ENCODE measurements at places on chromosomes 5 and 9.

- peak; percentile 24 for DNase-seq
Measured at GRCh38 chr9:10062629-10063395, 550.0 kb downstream of the PTPRD start.

DNA sequence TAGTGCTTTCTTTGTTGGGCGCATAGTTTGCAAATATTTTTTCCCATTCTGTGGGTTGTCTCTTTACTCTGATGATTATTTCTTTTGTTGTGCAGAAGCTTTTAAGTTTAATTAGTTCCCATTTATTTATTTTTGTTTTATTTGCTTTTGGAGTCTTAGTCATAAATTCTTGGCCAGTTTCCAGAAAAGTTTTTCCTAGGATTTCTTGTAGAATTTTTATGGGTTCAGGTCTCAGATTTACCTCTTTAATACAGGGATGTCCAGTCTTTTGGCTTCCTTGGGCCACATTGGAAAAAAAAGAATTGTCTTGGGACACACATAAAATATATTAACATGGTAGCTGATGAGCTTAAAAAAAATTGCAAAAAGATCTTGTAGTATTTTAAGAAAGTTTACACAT is 122.0 kb downstream of the WDR70 start:
- DNase-seq, result peak; percentile 12

DNA sequence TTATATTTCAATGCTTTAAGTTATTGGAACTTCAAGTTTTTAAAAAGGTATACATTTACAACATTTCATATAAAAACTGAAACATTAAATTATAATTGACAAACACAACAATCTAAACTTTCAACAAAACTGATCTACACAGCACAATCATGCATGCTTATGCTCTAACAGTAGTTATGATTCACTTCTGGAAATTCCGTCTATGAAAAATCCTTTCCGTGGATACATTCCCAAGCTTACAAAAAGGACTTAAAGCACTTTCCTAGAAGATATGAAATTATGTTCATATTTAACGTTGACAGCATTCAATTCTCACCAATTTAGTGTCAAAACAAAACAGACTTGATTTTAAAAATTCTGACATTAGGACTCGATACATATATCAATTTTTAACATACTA is 3.7 kb downstream of the HNRNPH1 start:
- DNase-seq, result peak; percentile 53

DNA sequence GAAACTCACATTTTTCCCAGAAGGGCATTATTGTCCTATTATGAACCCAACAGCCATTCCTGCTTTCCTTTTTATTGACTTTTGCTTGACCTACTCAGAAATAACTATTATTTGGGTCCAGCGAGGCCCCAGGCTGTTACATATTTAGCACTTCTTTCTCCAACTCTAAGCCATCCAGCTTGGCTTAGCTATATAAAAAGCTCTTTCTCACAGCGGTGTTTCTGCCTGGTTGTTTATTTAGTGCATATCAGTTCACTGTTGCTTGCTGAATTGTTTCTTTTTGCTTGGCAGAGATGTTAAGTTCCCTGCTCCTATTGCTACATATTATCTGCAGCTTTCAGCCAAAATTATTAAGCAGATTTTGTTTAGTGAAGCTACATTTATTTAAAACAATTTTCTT is 1156.8 kb upstream of the SEMA6A start:
- no peak for DNase-seq

DNA sequence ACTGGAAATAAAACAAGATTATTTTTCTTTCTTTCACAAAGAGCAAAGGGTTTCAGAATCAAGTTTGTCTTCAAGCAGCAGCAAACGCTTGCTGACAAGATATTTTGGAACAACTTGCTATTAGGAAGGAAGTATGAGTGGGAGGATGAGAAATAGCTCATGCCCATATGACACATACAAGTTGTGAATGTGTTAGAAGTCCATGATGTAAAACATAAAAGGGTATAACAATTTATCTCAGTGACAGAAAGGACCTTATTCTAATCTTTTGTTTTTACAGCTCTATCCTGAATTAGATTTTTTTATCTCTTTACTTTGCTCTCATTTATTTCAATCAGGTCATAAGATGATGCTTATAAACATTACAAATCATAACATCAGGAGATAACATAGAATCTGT is 516.6 kb upstream of the MEF2C start:
- DNase-seq, result peak; percentile 52

GRCh38 chr9:110028271-110028670 is 179.7 kb downstream of the C9orf152 start:
- no peak for DNase-seq

DNA sequence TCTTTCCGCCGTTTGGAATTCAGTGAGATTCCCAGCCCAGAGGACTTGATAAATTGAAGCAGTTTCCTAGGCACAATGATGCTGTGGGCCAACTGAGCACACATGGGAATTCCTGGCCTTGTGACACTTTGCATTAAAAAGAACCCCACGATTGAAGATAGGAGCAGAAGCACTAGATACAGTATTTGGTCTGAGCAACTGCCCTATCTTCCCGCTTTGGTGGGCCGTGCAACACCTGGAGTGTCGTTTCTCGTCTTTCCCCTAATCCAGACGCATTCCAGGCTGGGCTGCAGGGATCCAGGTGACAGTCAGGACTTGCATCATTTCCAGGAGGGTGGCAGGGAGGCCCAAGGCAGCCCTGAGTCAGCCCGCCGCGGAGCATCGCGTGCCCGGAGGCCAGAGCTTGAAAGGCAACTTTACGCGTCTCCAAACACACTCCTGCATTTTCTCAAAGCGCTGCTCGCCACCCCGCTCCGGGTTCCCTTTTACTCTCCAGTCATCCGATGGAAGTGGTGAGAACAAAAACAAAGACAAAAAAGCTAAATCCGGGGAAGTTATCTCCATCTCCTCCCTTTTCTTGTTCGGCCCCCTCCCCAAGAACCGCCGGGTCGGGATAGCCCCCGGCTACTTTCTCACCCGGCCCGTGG is 753 bp upstream of the STC2 start:
- peak; percentile 78 for DNase-seq

DNA sequence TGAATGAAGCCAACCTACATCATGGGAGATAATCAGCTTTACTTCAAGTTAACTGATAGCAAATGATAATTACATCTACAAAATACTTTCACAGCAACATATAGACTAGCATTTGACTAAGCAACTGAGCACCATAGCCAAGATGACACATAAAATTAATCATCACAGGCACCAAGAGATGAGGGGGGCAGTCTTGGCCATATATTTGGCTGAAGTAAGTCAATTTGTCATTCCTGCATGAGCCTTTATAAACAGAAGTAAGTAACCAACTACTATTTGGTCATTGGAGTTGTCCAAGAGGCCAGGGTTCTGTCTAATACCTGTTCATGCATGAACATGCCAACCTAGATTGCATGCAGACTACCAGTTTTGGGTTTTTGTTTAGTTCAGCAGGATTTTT is 53.6 kb downstream of the PDCD1LG2 start:
- peak; percentile 50 for DNase-seq

- DNase-seq, result no peak
Measured at GRCh38 chr5:123425431-123425830, 2.2 kb upstream of the CEP120 start.

- DNase-seq, result no peak
Measured at GRCh38 chr5:1366514-1366913, 21.6 kb upstream of the CLPTM1L start.

- peak; percentile 27 for DNase-seq
Measured at GRCh38 chr9:137114613-137115393, at the start of gene DPP7. DPP7 (minus strand) TSS chr9:137114733; CDS start chr9:137114713, 20 bp downstream.
